MV-4-11 (cell line): ENCODE measurements at places on chromosomes 11 and 22.
A peak's percentile ranks its signal among the peaks of the same experiment; 100 is the strongest.

DNA sequence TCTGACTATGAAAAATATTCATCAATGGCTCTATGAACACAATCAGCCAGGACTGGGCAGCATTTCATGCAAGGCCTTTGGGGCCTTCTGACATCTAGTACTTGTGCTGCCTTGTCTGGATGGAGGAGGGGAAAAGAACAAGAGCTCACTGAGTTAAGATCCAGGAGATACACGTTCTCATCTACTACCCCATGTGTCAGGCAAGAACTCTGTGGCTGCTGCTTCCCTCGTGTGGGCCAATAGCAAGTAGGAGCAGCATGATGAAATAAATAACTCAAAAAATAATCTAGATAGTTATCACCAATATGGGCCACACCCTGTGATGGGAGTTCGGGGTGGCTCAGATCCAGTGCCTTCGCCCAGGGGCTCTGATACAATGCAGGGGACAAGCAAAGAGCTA, 7.3 kb downstream of the KCNE3 start:
- no peak for DNase-seq

DNA sequence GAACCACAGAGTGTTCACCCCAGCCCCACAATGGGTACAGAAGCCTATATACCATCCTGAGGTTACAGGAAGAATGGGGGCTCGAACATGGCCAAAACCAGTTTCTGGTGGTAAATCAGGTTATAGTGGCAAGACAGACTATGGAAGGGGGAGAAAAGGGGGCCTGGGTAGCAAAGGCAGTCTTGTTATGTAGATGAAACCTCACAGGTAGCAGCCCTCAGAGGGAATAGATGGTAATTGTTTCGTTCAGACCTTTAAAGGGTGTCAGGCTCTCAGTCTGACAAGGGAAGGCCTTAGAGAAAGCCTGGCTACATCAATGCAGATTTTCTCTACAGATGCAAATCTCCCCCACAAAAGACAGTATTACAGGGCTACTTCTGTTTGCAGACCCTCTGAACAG, 3.4 kb downstream of the CAPN1 start:
- DNase-seq, result no peak

- DNase-seq, result no peak
Observed at GRCh38 chr11:67731583-67731982, 57.2 kb upstream of the ALDH3B2 start.

DNA sequence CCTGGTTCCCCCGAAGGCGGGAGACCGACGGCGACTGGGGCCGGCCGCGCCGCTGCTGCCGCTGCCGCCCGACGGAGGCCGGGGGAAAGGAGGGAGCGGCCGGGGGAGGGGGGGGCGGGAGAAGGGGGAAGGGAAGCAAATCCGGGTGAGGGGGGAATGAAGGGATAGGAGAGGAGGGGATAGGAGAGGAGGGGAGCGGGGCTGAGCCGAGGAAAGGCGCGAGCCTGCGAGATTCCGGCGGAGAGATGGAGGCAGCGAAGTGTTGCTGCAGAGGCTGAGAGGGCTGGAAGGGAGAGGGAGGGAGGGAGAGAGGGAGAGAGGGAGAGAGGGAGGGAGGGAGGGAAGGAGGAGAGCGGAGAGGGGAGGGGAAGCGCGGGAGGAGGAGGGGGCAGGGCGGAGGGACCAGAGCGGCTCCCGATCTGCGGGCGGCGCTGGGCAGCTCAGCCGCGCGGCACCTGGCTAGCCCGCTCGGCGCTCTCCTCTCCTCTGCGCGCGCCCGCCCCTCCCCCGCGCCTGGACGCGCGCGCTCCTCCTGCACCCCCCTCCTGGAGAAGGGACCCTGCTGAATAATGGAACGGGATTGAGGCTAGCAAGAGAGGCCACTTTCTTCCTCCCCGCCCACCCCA, 52.3 kb downstream of the SLC22A12 start:
- no peak for DNase-seq

- DNase-seq, result peak; percentile 8
Observed at GRCh38 chr22:42396621-42397331, 35.4 kb downstream of the NFAM1 start.

- no peak for DNase-seq
Observed at GRCh38 chr11:67099831-67100324, 19.2 kb upstream of the KDM2A start.
